ENCODE measurements at places on chromosomes 5 and 9.
A peak's percentile ranks its signal among the peaks of the same experiment; 100 is the strongest.

DNA sequence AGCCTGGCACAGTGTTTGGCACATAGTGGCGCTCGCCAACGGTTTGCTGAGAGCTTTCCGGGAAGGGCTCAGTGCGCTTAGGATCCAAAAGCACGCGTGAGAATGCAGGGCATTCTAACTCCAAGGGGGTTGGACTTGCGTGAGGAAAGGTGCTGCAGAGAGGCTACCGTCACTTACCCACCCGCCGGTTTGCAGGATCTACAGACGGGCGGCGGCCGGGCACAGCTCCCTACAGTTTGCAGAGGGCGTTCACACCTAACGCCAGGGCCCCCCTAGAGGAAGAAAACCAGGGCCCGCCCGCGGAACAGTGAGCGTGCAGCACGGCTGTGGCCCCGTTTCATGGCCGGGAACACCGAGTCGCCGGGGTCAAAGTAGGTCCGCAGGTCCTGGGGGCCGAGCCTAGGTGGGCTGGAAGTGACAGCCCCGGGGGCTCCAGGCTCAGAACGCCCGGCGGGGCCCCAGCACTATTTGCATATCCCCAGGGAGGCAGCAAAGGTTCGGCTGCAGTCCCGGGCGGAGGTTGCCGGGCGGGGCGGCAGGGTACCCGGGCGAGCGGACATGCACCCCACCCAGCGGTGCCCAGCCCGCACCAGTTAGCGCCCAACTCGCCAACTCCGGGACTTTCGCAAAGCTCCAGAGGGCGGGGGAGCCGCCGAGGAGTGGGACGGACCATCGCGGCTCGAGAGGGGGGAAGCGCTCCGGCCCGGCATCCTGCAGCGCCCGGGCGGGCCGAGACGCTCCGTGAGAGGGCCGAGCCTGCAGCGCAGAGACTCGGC lies 526 bp upstream of the GALNT10 start:
- peak; percentile 83 for DNase-seq

- DNase-seq, result no peak
Measured at GRCh38 chr9:133044661-133045060, 13.9 kb downstream of the GTF3C5 start.

GRCh38 chr5:65142511-65143011 lies 339.2 kb downstream of the ADAMTS6 start:
- no peak for DNase-seq

DNA sequence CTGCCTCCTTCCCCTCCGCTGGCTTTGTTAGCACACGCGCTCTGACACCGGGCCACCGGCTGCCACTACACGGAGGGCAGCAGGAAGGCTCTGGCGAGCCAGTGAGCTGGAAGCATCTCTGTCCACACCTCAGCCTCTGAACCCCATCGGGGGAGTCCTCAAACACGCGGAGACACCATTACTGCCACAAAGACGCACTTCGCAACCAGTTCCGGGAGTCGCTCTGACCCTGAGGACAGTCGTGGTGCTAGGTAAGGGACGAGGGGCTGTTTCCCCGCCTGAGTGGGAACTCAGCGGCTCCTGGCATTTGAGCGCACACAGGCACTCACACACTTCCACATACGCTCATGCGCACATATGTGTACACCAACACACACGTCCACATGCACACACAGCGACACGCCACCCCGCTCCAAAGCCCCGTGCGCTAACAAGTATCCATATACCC lies 160.0 kb downstream of the C9orf152 start:
- DNase-seq, result peak; percentile 52

DNA sequence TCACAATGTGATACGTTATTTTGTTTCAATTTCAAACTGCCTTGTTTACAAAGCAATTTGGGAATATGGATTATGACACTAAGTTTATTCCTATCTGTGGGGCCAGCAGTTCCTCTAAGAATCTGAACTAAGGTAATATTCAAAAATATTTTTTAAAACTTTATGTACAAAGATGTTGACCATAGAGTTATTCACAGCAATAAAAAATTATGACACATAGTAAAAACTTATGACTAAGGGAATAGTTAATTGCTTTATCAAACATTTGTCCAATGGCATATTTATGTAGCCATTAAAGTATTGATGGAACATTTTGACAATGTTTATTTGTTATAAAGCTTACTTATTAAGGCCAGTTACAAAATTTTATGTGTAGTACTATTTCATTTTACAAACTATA lies 73.4 kb upstream of the FREM1 start:
- DNase-seq, result no peak

DNA sequence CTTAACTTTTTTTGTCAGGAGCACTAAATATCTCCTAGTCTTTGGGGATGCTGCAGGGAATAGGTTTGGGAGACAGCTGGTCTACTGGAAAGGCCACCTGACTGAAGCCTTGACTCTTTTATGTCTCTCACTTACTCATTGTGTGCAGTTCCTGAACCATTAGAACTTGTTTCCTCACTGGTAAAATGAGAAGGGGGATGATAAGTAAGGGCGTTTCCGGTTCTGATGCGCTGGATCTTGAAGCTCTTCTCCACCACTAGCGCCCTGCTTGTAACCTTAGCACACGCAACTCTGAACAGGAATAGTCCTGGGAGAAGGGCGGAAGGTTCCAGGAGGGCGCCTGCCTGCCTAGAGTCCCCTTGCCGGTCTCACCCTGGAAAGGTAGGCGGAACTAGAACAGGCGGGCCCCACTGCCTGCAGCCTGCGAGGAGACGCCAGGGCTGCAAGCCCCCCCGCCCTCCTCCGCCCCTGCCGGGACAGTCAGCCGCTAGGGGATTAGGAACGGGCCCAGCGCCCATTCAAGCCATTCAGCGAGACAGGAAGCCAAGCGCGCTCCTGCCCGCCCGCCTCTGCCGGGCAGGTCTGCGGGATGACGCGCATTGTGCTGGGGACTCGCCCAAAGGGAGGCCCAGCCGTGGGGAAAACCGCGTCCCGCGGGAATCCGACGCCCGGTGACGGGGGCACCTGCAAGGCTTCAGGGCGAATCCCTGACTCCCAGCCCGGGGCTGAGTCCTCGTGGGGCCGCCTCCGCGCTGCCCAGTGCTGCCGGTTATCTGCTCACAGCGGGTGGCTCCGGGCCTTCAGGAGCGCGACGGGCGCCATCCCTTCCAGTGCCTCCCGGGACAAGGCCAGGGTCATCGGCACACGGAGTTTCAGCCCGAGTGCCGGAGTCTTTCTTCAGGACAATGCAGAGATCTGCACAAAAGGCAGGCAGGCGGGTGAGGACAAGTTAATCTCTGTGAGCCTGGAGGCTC lies 44.0 kb upstream of the XPA start:
- DNase-seq, result peak; percentile 75

- DNase-seq, result peak; percentile 87
Measured at GRCh38 chr9:19229595-19230354, 718 bp upstream of the DENND4C start.

DNA sequence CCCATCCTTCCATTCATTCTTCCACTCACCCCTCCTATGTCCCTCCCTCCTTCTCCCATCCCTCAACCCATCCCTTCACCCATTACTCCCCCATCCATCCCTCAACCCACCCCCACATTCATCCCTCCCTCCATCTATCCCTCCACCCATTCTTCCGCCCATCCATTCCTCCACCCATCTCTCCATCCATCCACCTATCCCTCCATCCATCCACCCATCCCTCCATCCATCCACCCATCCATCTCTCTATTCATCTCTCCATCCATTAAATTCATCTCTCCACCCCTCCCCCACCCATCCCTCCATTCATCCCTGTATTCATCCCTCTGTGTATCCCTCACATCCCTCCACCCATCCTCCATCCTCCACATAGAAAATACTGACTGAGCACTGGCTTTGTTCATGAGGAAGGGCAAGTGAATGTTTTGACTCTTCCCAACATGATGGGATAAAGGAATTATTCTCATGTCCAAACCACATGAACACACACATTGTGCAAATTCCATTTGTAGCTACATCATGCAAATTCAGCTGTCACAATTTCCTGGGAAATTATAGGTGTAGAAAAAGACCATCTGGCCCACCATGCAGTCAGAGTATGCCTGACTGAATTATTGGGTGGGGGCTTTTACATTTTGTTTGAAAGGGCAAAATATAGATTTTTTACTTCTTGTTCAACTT lies 6.9 kb upstream of the VAV2 start:
- no peak for DNase-seq

DNA sequence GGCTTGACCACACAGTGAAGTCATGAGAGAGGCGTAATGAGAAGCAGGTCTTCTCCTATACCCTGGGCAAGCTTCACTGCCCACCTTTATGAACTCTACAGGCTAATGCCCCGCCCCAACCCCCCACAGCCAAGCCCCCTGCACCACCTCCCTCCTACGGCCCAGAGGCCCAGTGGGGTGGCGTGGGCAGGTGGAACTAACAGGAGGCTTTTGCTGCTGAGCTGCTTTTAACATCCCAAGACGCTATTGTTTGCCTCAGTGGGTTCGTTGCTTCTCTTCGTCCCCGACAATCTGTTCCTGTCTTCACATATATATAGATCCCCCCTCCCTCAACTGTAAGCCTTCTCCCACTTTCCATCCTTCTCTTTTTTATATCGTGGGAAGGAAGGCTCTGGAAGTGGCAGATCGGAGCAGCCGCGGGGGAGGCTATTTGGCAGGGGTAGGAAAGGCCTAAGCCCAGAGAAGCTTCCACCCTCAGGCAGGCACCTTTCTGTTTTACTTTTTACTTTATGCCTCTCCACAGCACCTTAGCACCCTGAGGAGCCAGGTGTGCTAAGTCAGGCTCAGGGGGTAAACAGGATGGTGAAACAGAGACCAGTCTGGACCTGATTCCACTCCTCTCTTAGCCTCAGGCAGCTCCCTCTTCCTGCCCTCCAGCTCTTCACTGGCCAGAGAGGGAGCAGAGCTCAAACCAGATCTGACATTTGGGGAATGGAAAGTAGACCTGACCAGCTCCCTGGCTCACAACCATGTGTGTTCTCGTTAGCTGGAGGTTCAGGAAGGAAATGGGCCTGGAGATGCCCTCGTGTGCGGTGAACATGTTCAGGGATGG lies 26.5 kb downstream of the CD74 start:
- no peak for DNase-seq

DNA sequence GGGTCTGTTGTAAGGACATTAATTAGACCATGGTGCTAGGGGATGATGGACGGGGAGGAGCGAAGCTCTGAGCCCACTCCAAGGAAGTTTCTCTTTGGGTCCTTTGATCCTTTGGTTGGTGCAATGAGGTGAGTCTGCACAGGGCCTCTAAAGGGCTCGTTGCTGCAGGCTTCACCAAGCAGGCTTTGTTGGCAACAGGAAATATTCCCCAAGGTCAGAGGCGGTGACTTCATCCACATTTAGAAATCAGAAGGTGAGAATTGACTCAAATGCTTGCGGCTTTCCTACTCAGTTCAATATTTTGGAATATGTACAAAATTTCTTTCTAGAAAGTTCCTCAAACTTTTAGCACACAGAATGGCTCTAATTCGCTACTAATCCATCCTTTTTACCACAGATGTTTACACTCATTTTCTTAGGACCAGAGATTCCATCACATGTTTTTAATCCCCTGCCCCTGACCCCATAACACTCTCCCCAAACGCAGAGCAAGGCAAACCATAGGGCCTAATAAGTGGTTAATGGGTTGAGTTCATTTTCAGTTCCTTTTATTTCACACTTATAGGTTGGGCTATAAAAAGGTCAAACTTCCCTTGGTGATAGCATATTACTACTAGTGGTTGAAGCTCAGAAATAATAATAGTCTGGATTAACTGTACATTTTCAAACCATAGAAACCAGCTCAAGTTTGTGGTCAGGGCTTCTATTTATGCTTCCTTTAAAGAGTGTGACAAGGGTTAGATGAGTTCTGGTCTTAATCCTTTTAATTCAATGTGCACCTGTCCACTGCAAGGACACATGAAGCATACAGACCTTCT lies 37.3 kb upstream of the TMEM252 start:
- DNase-seq, result no peak

GRCh38 chr5:172385707-172386106 lies 68.6 kb downstream of the SH3PXD2B start:
- no peak for DNase-seq

DNA sequence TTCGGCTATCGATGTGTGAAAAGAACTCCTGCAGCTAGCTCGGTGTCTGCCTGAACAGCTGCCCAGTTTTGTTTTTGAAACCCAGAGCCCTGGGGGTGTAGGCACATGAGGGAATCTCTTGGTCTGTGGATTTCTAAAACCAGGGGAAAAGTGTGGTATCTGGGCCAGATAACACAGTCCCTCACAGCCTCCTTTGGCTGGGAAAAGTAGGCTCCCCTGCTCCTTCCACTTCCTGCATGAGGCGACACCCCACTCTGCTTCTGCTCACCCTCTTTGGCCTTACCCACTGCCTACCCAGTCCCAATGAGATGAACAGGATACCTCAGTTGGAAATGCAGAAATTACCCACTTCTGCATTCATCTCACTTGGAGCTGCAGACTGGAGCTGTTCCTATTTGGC lies 9.5 kb upstream of the CDO1 start:
- no peak for DNase-seq

- DNase-seq, result peak; percentile 40
Measured at GRCh38 chr5:115069087-115069968, 100.4 kb downstream of the TRIM36 start.

- DNase-seq, result no peak
Measured at GRCh38 chr9:72650206-72650605, 128.8 kb downstream of the TMC1 start.

Data from nephron progenitor cell (in vitro differentiated cells).